ENCODE measurements at places on chromosomes 7 and 10.

GRCh38 chr7:13800694-13801448, 188.6 kb downstream of the ETV1 start:
- no peak for DNase-seq

- DNase-seq: no peak
Observed at GRCh38 chr7:116364469-116364868, 135.1 kb upstream of the CAV2 start.

- DNase-seq: no peak
Observed at GRCh38 chr10:44307691-44308090, 77.2 kb downstream of the CXCL12 start.

- DNase-seq: no peak
Observed at GRCh38 chr7:43196379-43196778, 83.9 kb downstream of the HECW1 start.

GRCh38 chr10:100743626-100744135, 1.7 kb upstream of the PAX2 start:
- DNase-seq: peak; percentile 84

DNA sequence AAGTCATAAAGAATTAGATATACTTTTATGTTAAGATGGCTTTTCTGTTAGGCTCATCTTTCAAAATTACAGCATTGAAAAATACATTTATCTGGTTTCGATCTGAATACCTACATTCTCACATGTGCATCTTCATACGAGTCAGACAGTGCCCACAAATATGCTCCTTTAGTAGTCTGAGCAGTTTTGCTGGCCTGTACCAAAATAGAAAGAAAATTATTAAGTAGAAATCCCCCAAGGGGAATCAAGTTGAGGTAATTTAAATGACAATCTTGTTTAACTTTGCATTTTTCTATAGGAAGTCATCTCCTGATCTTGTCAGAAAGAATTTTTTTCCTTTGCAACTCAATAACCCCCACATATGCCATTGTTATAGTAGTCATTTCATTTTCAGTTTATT, 287.4 kb upstream of the SEMA3D start:
- peak; percentile 17 for DNase-seq

DNA sequence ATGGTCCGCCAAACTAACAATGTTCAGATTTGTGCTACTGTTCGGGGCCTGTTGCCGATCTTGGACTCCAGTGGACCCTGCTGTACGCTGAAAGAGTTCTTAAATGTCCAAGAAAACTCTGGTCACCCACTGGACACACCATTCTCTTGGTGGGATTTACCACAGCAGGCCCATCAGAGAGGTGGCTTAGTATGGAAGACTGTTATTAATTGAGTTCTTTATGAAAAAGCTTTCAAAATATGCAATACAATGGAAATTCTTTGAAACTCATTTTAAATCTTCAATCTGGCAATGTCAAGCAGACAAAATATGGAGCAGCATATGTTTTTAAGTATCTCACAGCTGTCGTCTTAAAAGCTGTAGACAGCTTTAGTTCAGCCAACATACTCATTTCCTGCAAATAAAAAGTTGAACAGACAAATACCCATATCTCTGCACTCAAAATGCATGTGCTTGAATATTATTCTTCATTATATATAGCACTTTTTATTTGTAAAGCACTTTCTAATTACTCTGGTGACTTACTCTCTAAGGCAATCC, 37.4 kb upstream of the GRM8 start:
- DNase-seq: no peak

DNA sequence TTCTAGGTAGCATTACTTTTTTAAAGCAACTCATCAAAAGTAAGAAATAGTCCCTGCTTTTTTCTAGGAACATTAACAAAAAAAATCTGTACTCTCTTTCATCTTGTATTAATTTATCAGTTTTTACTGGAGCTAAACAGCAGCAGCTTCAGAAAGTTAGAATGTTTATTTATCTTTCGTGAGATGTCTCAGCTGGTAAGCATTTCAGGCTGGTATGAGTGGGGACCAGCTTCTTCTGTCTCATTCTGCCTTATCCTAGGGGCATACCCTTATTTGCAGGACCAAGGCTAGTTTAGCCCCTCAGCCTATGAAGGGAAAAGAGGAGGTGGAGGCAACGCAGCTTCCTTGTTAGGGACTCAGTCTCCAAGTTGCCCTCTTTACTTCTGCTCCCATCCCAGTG, 35.1 kb downstream of the LANCL2 start:
- DNase-seq: no peak

GRCh38 chr7:22549051-22549450, 49.1 kb upstream of the STEAP1B start:
- no peak for DNase-seq

GRCh38 chr10:124993345-124993708, 51.4 kb downstream of the ZRANB1 start:
- DNase-seq: no peak

- no peak for DNase-seq
Observed at GRCh38 chr7:30260246-30260768, 24.1 kb upstream of the ZNRF2 start.

GRCh38 chr7:131733604-131734003, 177.2 kb upstream of the PODXL start:
- DNase-seq: no peak

DNA sequence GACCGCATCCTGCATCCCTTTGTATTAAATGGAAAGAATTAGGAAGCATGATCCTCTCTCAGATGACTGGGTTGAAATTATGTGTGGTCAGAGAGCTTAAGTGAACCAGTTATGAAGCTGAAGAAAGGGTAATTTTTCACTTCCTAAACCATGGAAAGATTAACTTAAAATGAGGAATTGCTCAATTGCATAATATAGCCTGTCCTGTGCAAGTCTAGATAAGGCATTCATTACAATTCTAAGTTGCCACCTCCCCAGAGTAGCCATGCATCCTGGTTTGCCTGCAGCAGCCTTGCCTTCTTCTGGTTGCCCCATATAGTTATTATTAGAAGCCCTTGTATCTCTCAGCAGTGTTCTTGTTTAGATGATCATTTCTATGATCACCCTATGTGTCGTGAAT, 45.3 kb downstream of the STARD3NL start:
- peak; percentile 54 for DNase-seq

DNA sequence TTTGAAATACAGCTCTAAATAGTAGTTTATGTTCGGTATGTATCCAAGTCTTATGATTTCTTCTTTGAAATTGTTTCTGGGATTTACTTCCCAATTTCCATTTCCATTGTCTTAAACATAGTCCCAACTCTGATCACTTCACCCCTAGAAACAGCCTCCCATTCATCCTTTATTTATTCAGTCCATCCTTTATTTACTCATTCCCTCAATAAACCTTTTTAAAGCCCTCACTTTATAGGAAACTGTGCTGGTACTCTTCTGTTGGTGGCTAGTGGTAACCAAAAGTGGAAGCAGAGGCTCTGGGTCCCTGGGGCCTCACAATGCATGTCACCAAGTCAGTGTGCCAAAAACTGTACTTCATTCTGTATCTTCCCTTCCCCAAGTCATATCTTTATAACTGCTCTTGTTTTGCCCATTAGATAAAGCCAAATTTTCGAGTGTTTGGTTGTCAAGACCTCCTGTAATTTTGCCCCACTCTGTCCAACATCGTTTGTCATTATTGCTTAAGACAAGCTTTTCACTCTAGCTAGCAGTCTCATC, 3.9 kb upstream of the EPC1 start:
- DNase-seq: no peak

DNA sequence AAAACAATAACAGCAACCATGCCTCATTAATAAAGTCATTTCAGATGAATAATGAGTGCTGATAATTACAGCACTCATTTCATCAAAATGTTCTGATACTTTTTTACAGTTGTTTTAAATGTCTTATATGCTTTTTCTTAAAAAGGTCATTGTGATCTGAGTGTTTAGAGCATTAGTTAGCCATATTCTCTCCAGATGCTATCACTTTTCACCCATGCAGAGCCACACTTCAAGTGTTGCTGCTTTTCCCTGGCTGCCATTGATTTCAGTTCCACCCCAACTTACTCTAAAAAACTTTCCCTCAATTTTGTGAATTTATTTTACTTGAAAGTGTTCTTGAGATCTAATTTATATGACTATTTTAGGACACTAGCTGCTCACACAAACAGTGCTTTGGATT, 41.8 kb downstream of the NUP205 start:
- DNase-seq: no peak

DNA sequence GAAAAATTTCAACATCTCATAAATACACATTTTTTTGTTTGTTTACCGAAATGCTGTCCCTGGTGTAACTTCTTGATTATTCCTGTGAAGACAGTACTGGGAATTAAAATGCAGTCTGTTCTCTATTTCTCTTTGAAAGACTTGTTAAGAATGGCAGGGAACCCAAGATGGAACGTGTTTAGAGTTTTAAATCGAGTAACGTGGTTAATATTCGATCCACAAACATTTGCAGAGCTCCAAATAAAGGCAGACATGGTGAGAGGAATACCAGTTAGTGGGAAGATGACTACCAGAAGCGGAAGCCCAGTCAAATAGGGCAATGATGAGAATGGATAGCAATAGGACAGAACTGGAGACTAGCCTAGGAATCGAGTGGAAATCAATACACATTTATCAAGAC, 6.7 kb downstream of the PON3 start:
- DNase-seq: no peak
